ENCODE measurements at places on chromosomes 3 and 15.

DNA sequence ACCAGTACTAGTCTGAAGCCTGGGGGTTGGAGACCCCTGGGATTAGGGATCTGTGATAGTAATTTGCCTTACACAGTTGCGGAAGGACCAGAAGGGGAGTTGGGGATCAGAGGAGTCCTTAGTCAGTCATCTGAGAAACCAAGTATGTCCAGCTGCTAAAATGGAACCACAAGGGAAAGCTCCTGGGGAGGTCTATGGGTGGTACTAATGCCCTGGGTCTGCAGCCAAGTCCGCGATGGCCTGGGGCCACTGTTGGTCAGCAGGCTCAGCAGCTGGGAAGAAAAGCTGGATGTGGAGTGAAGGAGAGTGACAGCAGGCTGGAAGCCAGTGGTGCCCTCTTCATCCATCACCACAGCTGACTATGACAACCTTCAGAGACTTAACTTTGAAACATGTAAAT, 2.2 kb upstream of the ANKDD1A start:
- no peak for DNase-seq

DNA sequence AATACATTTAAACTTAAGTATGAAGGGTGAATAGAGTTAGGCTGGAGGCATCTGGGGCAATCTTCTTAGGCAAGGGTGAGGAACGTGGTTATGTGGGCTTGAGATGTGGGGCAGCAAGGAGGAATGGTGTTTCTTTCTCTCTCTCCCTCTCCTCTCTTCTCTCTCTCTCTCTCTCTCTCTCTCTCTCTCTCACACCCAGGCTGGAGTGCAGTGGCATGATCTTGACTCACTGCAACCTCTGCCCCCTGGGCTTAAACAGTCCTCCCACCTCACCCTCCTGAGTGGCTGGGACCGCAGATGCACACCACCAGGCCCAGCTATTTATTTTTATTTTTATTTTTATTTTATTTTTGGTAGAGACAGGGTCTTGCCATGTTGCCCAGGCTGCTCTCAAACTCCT, 4.0 kb upstream of the MGA start:
- DNase-seq = no peak

- no peak for DNase-seq
Measured at GRCh38 chr3:36373084-36373483, 7.2 kb upstream of the STAC start.

DNA sequence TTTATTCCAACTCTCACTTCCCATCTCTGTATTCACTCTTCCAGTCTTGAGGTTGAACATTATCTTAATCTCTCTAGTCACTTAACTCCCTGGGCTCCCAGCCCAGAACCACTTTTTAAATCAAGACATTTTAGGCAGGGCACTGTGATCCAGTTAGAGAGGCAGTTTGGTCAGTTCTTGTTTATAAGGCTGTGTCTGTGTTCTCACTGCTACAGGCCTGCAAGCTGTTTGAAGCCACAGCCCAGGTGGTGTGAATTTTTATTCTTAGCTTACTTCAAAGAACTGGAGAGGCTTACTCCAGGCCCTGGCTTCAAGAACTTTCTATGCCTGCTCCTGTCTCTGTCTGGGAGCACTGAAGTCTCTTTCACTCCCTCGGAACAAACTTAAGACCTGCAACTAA, 906.1 kb downstream of the CADM2 start:
- no peak for DNase-seq

Measured in stimulated activated CD4-positive, alpha-beta T cell treated with anti-CD3 and anti-CD28 coated beads, TNF-alpha, amount 100 ng/mL, for 24 hours (primary cell).